Inflammatory macrophage treated with lipopolysaccharide for 1 hour (primary cell): ENCODE measurements at places on chromosomes 1 and 21.
A peak's percentile ranks its signal among the peaks of the same experiment; 100 is the strongest.

DNA sequence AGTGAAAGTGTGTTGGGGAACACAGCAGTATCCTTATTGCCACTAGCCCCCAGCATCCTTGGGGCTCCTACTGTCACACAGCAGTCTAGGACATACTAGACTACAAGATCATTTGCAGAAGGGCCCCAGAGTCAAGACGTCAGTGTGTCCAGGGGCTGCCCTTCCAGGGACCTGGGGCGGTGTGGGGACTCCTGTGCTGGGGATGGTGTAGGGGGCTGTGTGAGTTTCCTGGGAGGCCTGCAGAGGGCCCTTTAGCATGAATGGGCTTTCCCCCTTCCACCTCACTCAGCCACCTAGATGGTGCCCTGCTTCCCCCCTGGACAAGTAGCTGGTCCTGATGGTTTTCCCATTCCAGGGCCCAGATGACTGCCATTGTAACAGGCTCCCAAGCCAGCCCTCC lies 17.5 kb upstream of the KIF21B start:
- no peak for DNase-seq

GRCh38 chr21:45168522-45168921 lies 94.1 kb downstream of the ADARB1 start:
- no peak for DNase-seq

GRCh38 chr1:23632479-23633160 lies 59.0 kb upstream of the RPL11 start:
- no peak for DNase-seq

- no peak for DNase-seq
Observed at GRCh38 chr1:184823080-184823479, 68.4 kb upstream of the EDEM3 start.

DNA sequence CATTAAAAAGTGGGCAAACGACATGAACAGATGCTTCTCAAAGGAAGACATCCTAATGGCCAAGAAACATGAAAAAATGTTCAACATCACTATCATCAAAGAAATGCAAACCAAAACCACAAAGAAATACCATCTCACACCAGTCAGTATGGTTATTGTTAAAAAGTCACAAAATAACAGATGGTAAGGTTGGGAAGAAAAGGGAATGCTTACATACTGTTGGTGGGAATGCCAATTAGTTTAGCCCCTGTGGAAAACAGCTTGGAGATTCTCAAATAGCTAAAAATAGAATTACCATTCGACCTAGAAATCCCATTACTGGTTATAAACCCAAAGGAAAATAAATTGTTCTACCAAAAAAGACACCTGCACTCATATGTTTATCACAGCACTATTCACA lies 369.4 kb downstream of the KCNH1 start:
- no peak for DNase-seq

DNA sequence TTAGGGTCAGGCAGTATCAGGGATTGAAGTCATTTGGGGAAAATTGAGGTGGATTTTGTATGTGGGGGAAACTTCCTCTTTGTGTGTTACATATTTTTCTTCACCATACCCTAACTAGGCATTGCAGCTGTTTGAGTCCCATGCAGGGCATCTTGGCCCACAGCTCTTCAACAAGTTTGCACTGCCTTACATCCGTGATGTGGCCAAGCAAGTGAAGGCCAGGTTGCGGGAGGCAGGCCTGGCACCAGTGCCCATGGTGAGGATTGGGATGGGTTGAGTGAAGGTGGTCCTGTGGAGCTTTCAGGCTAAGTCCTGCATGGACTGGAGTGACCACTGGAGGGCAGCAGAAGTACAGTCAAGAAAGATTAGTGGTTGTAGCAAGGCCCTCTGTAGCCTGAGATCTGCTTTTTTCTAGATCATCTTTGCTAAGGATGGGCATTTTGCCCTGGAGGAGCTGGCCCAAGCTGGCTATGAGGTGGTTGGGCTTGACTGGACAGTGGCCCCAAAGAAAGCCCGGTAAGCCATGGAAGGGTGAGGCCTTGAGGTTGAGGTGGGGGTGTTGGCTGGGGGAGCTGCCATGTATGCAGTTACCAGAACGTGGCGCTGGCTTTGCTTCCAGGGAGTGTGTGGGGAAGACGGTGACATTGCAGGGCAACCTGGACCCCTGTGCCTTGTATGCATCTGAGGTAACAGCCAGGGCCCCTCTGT lies 2.4 kb downstream of the UROD start:
- DNase-seq, result peak; percentile 80

DNA sequence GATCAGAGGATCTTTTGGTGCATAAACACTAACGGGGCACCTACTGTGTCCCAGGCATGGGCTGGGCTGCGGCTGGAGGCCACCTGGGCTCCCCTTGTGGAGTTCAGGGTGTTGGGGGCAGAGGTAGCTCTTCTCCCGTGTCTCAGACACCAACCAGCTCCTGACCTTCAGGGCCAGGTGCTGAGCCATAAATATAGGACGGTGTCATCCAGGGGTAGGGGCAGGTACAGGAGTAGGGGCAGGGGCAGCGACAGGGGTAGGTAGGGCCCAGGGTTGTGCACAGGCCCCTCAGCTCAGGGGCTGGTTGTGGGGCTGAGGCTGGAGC lies 18.0 kb upstream of the LRRC3 start:
- DNase-seq, result no peak

GRCh38 chr1:8398677-8399076 lies 80.8 kb downstream of the SLC45A1 start:
- no peak for DNase-seq
